ENCODE measurements at places on chromosomes 12 and 14.

DNA sequence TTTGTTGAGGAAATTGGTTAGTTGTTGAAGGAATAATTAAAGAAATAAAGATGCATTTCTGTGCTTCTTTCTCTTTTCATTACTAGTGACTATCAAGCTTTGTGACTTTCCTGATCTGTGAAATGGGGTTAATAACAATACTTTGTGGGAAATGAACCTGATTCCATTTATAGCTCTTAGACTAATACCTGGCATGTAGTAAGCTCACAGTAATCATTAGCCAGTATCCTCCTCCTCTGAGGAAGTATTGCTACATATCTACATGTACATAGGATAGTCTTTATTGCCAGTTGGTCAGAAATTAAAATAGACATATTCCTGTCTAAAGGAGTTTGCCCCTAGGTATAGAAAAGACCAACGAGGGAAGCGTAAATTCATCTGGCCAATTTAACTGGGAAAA lies 1.8 kb upstream of the CCDC198 start:
- DNase-seq: no peak

- no peak for DNase-seq
Measured at GRCh38 chr12:132603240-132604150, 6.9 kb downstream of the LRCOL1 start.

GRCh38 chr12:63208956-63209355 lies 58.0 kb upstream of the AVPR1A start:
- DNase-seq: no peak

DNA sequence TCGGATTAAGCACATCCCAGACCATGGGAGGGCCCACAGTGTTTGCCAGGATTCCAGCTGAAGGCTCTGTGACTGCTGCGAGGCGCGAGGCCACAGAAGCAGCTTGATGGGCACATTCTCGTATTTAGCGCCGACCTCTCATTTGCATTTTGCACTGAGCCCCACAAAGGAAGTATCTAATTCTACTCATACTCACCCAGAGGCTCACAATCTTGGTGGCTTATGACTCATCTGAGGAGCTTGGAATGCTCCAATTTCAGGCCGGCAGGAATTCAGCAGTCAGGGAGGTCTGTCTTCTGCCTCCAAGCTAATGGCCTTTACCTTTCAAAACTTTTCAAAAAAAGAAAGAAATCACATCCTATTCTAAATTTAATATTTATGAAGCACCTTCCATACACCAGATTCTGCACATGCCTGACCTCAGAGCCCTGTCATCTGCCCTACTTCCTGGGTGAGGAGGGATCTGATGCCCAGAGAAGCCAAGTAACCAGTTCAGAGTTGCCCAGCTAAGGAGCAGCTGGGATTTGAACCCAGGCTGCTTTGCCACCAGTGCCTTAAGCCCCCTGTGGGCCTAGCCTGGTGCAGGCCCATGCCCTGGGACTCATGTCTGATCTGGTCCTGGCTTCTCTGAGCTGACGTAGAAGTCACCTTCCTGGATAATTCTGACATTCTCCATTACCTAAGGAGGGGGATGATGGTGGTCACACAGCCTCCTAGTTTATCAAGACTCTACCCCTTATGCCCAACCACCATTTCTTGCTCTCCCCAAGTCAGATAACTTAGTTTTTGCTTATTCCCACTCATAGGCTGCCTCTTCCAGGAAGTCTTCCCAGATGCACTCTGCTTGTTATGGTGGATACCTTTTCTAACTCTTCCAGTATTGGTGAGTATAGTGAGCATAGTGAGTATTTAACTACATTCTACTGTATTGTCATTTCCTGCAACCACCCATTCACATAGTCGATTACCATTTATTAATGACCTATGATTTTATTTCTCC lies 198.9 kb downstream of the RBM19 start:
- no peak for DNase-seq

DNA sequence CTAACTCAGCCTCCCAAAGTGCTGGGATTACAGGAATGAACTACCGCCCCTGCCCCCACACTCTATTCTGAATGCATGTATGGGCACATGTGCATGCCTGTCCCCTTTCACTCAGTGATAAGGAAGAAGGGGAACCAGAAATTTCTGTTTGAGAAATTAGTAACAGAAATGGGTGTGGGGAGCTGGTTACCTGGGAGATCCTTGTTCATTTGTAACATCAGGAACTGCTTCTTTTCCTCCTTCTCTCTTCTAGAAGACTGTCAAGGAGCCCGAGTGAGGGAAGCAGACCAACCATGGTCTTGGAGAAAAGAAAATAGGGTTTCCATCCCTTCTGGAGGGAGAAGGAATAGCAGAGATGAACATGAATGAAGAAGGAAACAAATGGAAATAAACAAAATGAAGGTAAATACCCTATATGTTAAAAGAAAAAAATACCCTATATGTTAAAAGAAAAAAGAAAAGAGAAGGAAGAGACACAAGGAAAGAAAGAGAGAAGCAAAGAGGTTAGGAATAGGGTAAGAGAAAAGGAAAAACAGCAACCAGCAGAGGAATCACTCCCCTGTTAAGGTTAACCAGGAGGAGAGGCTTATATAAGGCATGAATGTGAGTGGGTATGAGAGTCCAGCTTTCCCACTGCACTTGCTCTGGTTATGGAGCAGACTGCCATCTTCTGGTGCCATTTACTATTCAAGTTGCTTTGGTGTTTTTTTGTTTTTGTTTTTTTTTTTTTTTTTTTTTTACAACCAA lies 3.3 kb downstream of the PPP1R3E start:
- DNase-seq: no peak

DNA sequence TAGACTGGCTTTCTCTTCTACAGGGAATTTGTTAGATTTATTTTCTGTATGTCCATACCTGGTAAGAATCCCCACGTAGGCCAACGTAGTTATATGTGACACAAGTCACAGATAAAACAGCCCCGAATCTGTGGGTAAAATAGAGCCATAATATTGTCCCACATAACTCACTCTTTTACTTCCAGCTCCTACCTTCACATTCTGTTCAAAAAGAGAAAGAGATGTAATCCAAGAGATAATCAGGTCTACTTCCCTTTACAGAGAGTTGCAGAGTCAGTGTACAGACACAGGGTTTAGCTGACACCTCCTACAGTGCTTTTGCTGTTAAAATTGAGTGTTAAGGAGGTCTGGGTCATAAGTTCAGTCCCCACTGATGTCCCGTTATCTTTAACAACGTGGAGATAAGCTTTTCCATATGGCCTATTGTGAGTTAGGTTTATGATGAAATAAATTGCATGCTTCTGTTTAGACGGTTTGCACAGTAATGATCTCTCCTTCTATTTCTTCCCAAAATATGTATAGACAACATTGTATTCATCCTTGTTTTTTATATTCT lies 446.5 kb downstream of the ADAMTS20 start:
- DNase-seq: no peak

DNA sequence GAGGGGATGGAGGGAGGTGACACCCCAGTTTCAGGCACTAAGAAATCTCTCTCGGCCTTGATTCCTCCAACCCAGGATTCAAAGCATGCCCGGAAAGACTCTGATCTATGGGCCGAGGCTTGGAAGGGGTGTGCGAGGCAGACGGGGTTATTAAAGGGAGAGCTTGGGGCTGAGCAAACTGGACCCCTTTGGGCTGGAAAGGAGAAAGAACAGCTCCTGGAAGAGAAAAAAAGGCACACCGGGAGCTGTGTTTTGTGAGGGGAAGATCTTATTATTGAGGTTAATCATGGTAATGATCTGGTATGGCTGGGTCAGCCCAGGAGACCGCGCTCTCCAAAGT lies 5.7 kb upstream of the HOXC4 start:
- no peak for DNase-seq

DNA sequence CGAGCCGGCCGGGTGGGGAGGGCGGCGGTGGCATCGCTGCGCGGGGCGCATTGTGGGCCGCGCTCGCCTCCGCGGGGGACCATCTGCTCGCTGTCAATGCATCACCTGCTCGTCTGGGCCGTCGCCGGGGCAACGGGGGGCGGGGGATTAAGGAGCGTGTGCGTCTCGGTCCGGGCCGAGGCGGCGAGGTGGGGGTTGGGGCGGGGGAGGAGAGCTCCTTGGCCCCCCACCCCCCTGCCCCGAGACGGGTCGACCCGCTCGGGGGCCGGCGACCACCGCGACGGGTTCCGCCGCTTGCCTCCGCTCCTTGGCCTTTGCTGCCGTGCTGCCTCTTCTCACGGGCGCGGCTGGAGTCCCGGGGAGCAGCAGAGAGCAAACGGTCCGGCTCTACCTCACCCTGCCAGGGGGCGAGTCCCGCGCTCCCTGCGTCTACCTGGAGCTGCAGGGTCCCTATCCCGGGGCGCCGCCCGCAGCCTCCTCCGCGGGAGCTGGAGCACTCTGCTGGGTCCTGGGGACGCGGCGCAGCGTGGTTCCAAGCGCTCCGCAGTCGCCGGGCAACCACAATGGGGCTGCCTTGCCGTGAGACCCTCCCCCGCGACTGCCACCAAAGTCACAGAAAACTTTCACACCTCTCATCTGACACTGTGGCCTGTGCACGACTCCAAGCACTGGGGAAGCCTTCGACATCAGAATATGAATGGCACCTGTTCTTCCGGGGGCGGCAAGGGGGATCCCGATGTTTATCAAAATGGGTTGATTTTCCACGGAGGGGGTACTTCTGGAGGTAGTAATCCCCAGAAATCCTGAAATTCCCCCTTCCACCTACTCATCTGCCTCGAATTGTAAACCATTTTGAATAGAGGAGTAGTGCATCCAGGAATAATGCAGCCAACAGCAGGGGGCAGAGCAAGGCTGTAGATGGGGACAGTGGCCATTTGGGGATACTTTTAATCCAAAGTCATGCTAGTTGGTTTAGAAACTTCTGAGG lies at the start of gene C12orf42:
TSS of gene C12orf42 (minus strand) at position 500 of the 988 bp plus-strand sequence. CDS start 17,542 bp downstream, outside the sequence.
- DNase-seq: peak; percentile 73

DNA sequence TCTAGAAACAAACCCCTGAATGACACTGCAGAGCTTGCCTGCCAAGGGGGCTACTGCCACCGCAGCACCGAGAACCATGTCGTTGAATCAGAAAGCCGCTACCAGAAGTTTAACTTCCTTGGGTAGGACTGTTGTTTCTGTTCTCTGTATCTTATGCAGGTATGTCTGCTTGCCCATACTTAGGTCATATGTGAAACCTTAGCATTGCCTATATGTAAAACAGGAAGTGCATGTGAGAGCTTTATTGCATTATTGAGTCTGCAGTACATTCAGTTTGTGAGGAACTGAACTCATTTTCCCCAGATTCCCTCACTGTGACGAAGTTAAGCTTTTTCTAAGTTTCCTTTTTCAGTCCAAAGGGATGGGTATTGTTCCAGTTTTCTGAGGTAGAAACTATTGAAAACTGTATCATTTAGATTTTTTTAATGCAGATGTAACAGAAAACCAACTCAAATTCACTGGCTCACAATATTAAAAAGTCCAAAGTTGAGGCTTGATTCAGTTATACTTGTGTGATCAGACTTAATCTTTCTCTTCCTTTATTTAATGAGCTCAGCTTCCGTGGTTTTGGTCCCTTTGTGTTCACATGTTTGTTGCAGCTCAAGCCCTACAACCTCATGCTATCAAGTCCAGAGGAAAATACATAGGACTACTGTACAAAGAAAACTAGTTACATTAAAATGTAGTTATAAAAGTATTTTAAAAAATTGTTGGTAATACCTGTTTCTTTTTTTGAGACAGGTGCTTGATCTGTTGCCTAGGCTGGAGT lies 6.9 kb downstream of the FBXO34 start:
- no peak for DNase-seq

- DNase-seq: no peak
Measured at GRCh38 chr12:124774462-124775167, 89.0 kb downstream of the SCARB1 start.

DNA sequence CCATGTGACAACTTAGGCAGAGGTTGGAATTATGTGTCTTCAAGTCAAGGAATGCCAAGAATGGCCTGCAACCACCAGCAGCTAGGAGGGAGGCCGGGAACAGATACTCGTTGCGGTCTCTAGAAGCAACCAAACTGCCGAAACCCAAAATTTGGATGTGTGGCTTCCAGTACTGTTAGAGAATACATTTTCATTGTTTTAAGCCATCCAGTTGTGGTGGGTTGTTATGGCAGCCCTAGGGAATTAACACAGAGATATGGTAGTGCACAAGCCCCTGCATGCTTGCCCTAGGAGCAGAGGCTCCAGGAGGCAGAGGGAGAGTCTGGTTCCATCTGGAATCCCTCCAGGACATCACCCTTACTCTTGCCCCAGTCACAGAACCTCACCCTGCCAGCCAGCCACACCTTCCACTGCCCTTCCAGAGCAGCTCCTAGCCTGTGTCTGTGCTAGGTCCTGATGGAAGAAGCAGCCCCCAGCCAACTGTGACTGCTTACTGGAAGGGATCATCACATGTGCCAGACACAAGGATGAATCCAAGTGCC lies 19.5 kb downstream of the PITPNM2 start:
- peak; percentile 56 for DNase-seq

DNA sequence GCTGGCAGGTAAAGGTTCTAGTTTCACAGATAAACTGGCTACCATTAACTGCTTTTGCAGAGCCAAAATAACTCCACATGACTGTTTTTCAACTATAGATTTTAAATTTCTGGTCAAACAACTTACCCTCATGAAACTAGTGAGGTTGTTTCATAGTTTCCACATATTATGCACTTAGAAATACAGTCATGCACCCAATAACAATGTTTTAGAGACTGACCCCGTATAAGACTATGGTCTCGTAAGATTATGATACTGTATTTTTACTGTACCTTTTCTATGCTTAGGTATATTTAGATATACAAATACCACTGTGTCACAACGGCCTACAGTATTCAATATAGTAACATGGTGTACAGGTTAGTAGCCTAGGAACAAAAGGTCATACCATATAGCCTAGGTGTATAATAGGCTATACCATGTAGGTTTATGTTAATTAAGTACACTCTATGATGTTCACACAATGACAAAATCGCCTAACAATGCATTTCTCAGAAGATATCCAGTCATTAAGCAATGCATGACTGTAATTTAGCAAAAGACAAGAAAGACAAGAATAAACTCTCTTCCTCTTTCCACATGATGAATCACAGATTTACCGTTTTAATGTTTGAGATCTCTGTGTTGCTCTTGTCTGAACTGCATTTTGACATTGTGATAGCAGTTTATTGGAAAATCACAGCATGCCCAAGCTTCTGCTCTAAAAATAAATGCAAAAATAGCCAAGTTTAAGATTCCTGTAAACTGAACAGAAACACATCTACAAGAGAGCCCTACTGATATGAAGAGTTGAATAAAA lies 17.1 kb downstream of the DICER1 start:
- no peak for DNase-seq

DNA sequence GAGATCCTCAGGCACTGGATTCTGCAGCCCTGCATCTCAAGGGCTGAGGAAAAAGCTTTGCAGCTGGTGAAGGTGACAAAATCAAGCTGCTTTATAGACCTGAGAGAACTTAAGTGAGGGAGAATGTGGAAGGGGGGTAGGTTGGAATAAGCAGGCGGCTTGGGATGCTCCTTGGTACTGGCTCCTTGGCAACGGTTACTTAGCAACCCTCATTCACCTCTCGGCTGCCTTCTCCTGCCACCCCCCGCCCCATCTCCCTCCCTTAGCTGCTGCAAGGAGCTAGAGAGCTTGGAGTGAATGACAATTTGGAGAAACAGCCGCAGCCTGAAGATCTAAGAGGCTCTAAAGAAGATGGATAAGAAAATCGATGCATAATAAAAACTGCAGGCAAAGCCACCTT lies 44.1 kb upstream of the CISTR start:
- no peak for DNase-seq
